Mammary microvascular endothelial cell (primary cell): ENCODE measurements at places on chromosomes 6 and 20. TPM values are rescaled to one million over a fixed set of nuclear protein-coding genes. Genes with fewer than 3 reads are reported as not detected.

LY6G5C gene
- 2.5 and 3.3 TPM in 2 replicates for total RNA-seq

HSPA12B gene
- total RNA-seq, result 49.3 and 50.2 TPM in 2 replicates

BCAS1 gene
- not detected in 2 replicates for total RNA-seq

PRICKLE4 gene
- total RNA-seq, result 1.0 and 1.3 TPM in 2 replicates

ALDH5A1 gene
- 0.25 and 0.40 TPM in 2 replicates for total RNA-seq

ACSS1 gene
- 13.1 and 17.6 TPM in 2 replicates for total RNA-seq

SRMS gene
- total RNA-seq, result not detected in 2 replicates

CPXM1 gene
- total RNA-seq, result 0.20 TPM in 1 of 2 replicates, not detected in the other

FAM162B gene
- 0.44 and 0.67 TPM in 2 replicates for total RNA-seq

GSTA2 gene
- not detected in 2 replicates for total RNA-seq

LAMA5 gene
- 180 and 187 TPM in 2 replicates for total RNA-seq

ZNF165 gene
- total RNA-seq, result 0.20 and 0.49 TPM in 2 replicates

SLC35F1 gene
- not detected in 2 replicates for total RNA-seq

DLL1 gene
- 1.2 and 2.0 TPM in 2 replicates for total RNA-seq

BTN2A1 gene
- 6.6 and 7.9 TPM in 2 replicates for total RNA-seq

PTCRA gene
- total RNA-seq, result 5.4 TPM in 1 of 2 replicates, not detected in the other

LGSN gene
- not detected in 2 replicates for total RNA-seq
